ENCODE measurements at places on chromosomes 7 and 10.

DNA sequence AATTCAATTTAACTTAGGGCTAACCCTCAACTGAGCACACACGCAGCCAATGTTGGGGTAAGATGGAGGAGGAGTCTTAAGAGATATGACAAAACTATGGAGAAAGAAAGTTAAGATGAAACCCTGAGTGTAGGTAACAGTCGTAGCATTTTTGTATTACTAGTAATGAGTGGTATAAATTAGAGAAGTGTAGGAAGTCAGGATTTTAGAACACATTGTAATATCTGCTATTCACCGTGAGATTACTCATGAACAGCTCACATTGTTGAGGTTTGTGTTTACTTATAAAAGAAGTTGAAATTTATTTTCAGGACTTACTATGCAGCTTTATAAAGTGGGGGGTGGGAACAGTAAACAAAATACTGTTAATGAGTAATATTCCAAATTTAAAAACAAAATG, 107.2 kb downstream of the ARHGAP21 start:
- DNase-seq = no peak

DNA sequence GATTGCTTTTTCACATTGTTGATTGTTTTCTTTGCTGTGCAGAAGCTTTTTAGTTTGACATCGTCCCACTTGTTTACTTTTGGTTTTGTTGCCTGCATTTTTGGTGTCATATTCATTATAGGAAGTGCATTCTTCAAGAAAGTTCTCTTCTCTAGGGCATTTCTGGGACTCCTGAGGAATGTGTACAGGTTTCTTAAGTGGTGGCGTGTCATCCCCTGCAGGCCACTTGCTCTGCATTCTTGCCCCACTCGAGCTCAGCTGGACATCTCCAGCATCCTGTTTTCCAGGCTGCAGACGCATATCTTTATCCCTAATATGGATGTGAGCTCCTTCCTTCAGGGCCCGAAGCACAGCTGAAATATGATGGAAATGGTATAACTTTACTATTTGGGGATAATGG, 255.6 kb upstream of the HABP2 start:
- no peak for DNase-seq

- DNase-seq = no peak
Observed at GRCh38 chr10:29895456-29895855, 163.9 kb downstream of the JCAD start.

- DNase-seq = no peak
Observed at GRCh38 chr7:103391976-103392375, 44.5 kb downstream of the PSMC2 start.

DNA sequence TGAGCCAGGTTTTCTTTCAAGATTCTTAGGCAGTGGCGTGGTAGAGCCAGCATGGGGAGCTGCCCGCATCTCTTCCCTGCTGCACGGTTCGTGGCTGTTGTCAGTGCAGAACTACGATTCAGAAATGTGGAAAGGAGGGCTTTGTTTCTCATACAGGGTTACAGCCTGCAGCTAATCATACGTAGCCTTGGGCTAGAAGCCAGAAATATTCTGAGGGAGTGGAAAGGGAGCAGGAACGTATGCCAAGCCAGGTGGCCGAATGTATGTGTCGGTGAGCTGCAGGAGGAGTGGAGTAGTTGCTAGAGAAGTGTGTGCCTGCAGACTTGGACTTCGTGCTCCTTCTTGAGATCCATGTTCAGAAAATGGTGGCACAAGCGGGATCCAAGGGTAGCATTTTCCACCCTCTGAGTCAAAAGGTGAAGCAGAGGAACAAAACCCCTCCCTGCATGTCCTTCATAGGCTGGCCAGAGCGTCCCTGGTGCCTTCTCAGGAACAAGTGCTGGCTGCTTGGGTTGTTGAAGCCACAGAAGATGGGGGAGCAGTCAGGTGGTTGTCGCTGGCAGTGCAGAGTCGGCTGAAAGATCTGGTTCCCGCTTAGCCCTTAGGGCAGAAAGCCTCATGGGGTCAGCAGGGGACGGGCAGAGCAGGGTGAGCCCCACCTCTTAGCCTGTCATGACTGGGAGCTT, 40.9 kb downstream of the LANCL2 start:
- DNase-seq = no peak

GRCh38 chr7:44845451-44845850, 2.4 kb downstream of the H2AZ2 start:
- DNase-seq = no peak

DNA sequence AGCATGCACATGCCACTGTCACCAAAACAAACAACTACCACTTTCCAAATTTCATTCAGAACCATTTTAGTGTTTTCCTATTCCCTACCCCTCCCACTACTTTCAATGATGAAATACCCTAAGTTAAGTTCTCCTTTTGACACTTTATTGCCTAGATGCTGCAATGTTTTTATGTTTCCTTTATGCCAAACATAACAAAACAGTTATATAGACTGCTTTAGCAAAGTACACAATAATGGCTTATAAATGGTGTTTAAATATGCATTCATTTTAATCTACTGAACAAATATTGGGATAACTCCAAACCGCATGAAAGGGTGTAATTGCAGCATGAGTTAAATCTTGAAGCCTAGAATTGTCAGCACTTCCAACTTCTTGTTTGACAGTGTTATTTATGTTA, 69.2 kb downstream of the PHYHIPL start:
- no peak for DNase-seq

- no peak for DNase-seq
Observed at GRCh38 chr10:59865101-59865500, 41.3 kb downstream of the CCDC6 start.

DNA sequence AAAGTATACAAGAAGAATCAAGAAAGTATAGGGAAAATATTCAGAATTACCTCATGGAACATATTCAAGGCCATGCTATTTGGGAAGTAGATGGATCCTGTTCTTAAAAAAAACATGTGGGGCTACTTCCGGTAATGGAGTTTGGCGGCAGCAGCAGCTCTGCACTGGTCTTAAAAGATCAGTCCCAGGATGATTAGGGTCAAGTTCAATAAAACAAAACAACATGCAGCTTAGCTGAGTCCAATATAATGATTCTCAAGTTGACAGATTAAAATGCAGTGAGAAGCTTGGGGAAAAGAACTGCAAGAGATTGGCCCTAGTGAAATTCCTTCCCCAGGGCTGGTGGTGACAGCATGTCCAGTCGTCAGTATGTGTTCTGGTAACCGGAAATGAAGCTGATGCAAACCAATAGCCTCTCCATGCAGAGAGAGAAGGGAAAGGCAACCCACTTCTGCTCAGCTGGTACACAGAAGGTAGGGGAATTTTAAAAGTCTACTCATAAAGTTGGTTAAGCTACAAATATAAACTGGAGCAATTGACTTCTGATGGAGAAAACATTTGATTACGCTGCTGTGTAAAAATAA, 305.1 kb upstream of the IMMP2L start:
- DNase-seq = no peak

- no peak for DNase-seq
Observed at GRCh38 chr10:98613446-98613845, 166.7 kb upstream of the HPS1 start.

DNA sequence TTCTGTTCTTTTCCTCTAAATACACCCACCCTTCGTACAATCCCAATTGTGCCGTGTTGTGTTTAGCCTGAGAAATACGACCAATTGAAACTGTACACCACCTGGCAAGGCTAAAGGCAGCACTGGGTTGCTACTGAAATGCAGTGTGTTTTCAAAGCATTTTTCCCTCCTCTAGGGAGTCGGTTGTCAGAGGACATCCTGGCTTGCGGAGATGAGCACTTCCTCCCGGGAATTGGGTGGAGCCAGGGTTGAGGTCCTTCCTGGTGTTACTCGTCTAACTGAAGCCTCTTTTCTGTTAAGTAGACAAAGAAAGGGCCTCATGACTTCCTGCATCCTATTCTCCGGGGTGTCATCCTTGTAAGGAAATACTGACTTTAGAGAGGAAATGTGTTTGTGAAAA, 133.5 kb downstream of the MTPAP start:
- no peak for DNase-seq

- DNase-seq = no peak
Observed at GRCh38 chr7:74665296-74665938, 7.9 kb downstream of the GTF2I start.

- DNase-seq = no peak
Observed at GRCh38 chr7:25951414-25952260, 200.4 kb upstream of the NFE2L3 start.

- no peak for DNase-seq
Observed at GRCh38 chr10:121590772-121591171, 7.5 kb downstream of the FGFR2 start.

- no peak for DNase-seq
Observed at GRCh38 chr10:78222096-78222790, 188.6 kb downstream of the RPS24 start.

DNA sequence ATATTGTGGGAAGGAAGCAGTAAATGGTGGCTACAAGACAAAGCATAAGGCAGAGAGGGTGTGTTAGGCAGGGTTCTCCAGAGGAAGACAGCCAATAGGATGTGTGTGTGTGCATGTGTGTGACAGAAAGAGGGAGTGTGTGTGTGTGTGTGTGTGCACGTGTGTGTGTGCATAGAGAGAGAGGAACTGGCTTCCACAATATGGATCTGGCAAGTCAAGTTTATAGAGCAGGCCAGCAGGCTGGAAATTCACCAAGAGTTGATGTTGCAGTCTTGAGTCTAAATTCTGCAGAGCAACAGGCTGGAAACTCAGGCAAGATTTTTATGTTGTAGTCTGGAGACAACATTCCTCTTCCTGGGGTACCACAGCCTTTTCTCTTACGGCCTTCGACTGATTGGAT, 374.0 kb downstream of the TNS3 start:
- DNase-seq = no peak

- DNase-seq = no peak
Observed at GRCh38 chr7:66905689-66906088, 15.3 kb upstream of the TMEM248 start.

- DNase-seq = no peak
Observed at GRCh38 chr10:125066764-125067450, 93.5 kb downstream of the CTBP2 start.

GRCh38 chr7:150357270-150357669, 11.4 kb upstream of the REPIN1 start:
- DNase-seq = peak; percentile 44

DNA sequence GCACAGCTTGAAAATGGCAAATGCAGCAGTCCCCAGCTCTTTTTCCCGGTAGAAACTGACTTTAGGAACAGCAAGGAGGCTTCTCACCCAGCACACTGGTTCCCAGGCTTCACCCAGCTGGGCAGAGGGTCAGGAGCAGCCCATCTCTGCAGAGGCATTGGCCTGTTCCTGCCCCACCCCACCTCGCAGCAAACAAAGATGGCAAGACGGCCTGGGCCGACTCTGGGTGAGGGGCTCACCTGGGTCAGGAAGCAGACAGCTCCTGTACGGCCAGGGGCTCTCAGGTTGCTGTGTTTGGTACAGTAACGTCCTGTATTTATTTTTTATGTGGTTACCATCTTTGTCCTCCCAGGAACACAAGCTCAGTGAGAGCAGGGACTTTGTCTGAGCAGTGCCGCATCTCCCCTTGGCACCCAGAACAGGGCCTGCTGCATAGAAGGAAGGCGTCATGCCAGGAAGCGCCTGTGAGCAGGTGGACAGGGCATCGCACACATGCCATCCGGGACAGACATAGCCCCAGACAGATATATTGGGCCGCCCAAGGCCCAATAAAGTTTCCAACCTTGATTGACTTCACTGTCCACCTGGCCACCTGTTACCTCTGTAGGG, 585.0 kb upstream of the FOXK1 start:
- no peak for DNase-seq

DNA sequence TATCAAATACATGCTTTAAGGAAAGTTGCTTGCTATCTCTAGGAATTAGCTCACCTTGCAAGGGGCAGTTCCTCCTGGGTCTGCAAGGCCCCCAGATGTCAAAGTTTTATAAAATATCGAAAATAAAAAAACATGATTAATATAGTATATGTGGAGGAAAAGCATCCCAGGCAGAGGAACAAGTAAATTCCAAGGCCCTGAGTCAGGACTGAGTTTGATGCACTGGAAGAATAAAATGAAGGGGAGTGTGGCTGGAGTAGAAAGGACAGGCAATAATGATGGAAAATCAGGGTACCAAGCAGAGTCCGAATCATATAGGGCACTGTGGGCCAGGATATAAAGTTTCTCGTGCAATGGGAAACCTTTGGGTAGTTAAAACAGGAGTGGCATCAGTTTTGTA, 112.4 kb upstream of the EEPD1 start:
- no peak for DNase-seq

DNA sequence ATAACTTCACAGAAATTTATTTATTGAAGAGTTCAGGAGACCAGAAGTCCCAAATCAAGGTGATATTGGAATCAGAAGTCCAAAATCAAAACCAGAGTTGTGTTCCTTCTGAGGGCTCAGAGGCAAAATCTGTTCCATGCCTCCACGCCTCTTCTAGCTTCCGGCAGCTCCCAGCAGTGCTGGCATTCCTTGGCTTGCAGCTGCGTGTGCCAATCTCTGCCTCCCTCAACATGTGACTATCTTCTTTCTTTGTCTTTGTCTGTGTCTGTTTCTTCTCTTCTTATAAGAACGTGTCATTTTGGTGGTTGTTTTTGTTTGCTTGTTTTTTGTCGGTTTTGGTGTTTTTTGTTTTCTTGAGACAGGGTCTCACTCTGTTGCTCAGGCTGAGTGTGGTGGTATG, 116.1 kb downstream of the APBB1IP start:
- no peak for DNase-seq

DNA sequence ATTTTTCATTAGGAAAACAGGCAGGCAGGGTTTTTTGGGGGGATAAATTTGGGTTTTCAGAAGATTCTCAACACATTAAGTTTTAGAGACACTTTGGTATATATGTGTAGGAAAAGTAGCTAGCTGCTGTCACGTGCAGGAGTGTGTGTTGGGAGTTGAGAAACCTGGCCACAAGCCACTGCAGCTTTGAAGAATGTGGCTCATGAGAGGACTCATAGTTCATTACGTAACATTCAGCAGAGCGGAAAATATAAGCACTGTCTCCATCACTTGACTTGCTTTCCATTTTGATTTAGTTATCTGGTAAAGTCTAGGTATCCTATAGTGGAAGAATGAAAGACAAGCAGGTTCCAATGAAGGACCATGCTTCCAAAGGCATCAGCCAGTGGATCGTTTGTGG, 31.2 kb downstream of the SMNDC1 start:
- DNase-seq = peak; percentile 1

GRCh38 chr10:102581981-102582580, 62.2 kb upstream of the TRIM8 start:
- no peak for DNase-seq

DNA sequence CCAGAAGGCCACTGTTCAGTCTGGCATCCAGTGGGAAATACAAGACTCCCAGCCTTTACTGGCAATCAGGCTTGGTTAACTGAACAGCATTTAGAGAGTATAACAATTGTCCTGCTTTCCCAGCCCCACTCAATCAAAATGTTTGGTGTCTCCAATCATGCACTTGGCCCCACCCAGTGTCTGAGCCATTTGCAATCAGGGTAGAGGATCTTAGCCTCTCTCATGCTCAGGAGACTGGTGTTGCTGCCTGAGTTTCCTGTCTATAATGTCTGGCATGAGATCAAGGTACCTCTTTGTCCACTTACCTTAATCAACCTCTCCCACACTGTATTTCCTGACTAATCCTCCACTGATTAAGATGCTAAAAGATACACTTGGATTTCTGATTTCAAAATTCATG, 290.2 kb upstream of the GHITM start:
- DNase-seq = no peak

GRCh38 chr7:33039903-33040292, 22.7 kb downstream of the NT5C3A start:
- no peak for DNase-seq

GRCh38 chr7:21305455-21306235, 122.2 kb upstream of the SP4 start:
- no peak for DNase-seq

- no peak for DNase-seq
Observed at GRCh38 chr10:122688293-122688989, 11.2 kb downstream of the C10orf120 start.

Measured in stimulated activated CD8-positive, alpha-beta memory T cell treated with anti-CD3 and anti-CD28 coated beads, Interleukin-2, amount 100 ng/mL, for 1 hour (primary cell).